ENCODE measurements at places on chromosomes 3 and 15. TPM values are rescaled to one million over a fixed set of nuclear protein-coding genes. Genes with fewer than 3 reads are reported as not detected.

Gene BFSP2
- not detected for total RNA-seq

Gene EPHB1
- total RNA-seq, result 0.98 TPM

Gene MST1R
- total RNA-seq, result 1.4 TPM

Gene APH1B
- 18.6 TPM for total RNA-seq

Gene EIF5A2
- 22.4 TPM for total RNA-seq

Gene LYZL4
- total RNA-seq, result not detected

Gene GRIP2
- 0.46 TPM for total RNA-seq

Gene SOX2
- total RNA-seq, result 0.63 TPM

Gene CRYGS
- 0.89 TPM for total RNA-seq

Gene PCOLCE2
- 192 TPM for total RNA-seq

Gene ROBO1
- total RNA-seq, result 94.4 TPM

Gene TNNC1
- 0.23 TPM for total RNA-seq

Gene GP5
- total RNA-seq, result 0.69 TPM

Gene FAM131A
- 44.6 TPM for total RNA-seq

Gene SH2D7
- not detected for total RNA-seq

Gene ERICH6
- total RNA-seq, result 0.03 TPM

Gene SLITRK3
- not detected for total RNA-seq

Gene CNTN4
- not detected for total RNA-seq

Gene FGF7
- total RNA-seq, result 157 TPM

Gene GPR62
- total RNA-seq, result 0.07 TPM

Gene TRH
- total RNA-seq, result 0.20 TPM

Gene ZDHHC19
- not detected for total RNA-seq

Gene HTR3E
- total RNA-seq, result not detected

Gene KIF15
- total RNA-seq, result 2.9 TPM

Gene SLC28A2
- total RNA-seq, result not detected

Gene AQP9
- total RNA-seq, result not detected

Gene AGTR1
- 0.30 TPM for total RNA-seq

Gene SRGAP3
- 7.6 TPM for total RNA-seq

Gene FAM3D
- not detected for total RNA-seq

Gene CPN2
- total RNA-seq, result not detected

Gene NANOGP8
- total RNA-seq, result not detected

Gene RLBP1
- not detected for total RNA-seq

Gene LNP1
- 2.9 TPM for total RNA-seq

Gene SEMA3B
- total RNA-seq, result 25.6 TPM
